ENCODE measurements at places on chromosomes 12 and 14. TPM values are rescaled to one million over a fixed set of nuclear protein-coding genes. Genes with fewer than 3 reads are reported as not detected.

The TMPRSS12 gene
- 0.13 TPM for polyA plus RNA-seq

The SERPINA6 gene
- 7.2 TPM for polyA plus RNA-seq

The PTPRQ gene
- 15.0 TPM for polyA plus RNA-seq

The SYNDIG1L gene
- polyA plus RNA-seq: 0.25 TPM

- no peak for DNase-seq
Measured at GRCh38 chr12:39431797-39432196, 11.1 kb downstream of the KIF21A start.

DNA sequence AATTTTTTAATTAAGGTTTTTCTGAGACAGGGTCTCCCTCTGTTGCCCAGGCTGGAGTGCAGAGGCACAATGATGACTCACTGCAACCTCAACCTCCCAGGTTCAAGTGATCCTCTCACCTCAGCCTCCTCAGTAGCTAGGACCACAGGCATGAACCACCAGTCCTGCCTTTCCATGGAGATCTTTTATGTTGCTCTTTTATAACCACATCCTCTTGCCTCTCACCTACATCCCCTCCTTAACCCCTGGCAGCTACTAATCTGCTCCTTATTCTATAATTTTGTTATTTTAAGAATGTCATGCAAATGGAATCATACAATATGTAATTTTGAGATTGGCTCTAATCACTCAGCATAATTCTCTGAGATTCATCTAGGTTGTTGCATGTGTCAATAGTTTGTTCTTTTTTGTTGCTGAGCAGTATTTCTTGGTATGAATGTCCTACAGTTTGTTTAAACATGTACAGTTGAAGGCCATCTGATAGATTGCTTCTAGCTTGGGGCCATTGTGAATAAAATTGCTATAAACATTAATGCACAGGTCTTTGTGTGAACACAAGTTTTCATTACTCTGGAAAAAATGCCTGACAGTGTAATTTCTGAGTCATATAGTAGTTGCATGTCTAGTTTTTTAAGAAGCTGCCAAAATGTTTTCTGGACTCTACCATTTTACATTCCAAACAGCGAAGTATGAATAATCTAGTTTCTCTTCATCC, 249.2 kb upstream of the AMIGO2 start:
- DNase-seq: no peak

GRCh38 chr12:89138048-89138852, 214.1 kb downstream of the DUSP6 start:
- DNase-seq: no peak

- DNase-seq: no peak
Measured at GRCh38 chr14:96494331-96494730, 7.9 kb upstream of the PAPOLA start.

DNA sequence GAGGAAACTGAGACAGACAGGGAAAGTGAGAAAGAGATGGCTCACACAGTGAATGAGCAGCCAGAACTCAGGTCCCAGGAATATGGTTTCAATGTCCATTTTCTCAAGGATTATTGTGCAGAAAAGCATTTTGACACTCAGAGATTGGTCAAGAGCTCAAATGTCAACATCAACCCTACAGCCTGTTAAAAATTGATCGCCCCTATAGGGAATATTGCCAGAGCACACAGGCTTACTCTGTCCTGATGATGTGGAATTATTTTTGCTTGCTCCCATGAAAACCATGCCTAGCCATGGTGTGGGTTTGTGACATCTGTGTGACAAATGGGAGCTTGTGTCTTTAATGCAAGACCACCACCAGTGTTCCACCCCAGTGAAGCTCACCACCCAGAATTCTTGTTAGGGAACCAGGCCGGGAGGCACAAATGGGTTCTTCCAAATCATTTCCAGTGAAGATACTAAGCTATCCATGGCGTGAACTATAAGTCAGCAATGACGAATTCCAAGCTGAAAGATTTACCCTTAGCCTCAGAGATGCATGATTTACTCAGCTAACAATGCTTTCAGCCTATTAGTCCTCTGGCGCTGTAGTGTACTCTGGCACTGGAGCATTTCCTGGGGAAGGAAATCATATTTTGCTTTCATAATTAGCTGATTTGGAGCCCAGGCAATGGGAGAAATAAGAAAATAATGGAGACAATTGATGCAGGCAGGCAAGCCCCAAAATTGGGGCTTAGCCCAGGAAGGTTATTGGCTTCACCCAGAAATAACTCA, 1188.2 kb upstream of the TMEM132C start:
- no peak for DNase-seq

DNA sequence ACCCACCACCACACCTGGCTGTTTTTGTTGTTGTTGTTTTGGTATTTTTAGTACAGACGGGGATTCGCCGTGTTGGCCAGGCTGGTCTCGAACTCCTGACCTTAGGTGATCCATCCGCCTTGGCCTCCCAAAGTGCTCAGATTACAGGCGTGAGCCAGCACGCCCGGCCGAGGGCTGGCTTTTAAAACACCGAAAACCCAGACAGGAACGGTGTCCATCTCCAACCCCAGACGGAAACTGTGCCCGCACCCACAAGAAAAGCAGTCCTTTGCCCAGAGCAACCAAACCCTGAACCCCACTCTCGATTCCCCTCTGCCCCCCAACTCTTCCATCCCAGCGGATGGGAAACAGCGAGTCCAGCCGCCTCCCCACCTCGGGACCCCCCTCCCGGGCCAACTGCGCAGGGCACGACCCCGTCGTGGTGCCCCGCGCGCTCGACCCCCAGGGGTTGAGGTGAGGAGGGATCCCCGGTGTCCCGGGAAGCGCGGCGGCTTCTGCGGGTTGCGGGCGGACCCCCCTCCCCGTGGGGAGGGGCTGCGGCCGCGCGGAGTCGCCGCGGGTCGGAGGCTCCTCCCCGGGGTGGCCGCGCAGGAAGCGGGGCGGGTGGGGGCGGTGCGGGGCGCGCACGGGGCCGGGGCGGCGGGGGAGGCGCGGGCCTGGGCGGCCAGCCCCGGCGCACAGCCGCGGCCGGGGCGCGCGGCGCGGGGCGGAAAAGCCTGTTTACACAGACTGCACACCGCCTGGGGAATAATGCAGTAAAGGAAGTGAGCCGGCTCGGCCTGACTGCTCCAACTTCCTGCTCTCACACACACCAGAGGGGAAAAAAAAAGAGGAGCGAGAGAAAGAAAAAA, at the start of gene ELK3:
Gene ELK3 (plus strand): TSS at position 651 of the 851 bp plus-strand sequence.
- no peak for DNase-seq

DNA sequence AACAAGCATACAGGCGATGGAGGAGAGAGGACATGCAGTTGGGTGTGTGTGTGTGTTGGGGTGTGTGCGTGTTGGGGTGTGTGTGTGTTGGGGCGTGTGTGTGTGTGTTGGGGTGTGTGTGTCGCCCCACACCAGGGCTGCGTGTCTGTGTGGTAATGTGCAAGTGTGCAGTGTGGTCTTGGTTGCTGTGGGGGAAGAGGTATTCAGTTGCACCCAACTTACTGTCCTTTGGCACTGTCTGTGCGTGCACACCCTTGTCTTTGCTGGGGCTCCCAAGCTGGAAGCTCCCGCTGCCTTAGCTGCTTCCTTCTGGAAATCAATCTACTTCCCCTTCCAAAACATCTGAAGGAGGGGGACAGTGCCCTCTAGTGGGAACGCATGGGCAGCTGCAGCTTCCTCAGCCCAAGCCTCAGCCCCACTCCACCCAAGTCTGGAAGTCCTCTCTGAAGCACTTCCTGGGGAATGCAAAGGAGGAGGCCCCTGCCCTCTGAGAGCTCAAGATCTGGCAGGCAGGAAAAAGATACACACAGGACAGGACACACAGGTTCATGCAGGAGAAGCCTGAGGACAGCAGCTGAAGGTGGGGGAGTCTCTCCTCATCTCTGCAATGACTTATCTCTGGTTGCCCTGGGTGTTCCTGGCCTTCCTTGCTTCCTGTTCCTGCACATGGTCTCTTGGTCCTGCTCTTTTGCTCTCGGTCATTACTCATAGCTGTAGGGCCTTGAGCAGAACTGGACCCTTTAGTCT, 13.1 kb downstream of the ASIC1 start:
- peak; percentile 82 for DNase-seq

DNA sequence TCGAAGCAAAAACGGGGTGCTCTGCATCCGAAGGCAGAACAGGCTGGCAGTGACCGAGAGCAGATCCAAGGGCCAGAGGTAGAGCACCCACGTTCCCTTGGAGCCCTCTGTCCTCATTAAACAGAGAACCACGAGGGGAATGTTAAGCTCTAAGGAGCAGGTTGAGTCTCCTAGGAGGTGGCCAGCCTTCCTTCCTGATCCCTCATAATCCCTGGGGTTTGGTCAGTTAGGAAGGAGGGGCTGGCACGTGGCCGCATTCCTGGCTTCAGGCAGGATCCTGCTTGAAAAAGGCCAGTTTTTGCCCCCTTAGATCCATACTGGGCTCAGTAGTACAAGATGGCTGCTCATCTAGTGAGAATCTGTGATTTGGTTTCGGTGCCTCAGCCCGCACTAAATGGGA, 57.2 kb downstream of the SLC24A4 start:
- no peak for DNase-seq

GRCh38 chr14:60590991-60591414, 58.3 kb downstream of the SIX1 start:
- DNase-seq: no peak
